ENCODE measurements at places on chromosomes 2 and 18.

- no peak for DNase-seq
Observed at GRCh38 chr2:150909090-150909489, 352.6 kb downstream of the RBM43 start.

DNA sequence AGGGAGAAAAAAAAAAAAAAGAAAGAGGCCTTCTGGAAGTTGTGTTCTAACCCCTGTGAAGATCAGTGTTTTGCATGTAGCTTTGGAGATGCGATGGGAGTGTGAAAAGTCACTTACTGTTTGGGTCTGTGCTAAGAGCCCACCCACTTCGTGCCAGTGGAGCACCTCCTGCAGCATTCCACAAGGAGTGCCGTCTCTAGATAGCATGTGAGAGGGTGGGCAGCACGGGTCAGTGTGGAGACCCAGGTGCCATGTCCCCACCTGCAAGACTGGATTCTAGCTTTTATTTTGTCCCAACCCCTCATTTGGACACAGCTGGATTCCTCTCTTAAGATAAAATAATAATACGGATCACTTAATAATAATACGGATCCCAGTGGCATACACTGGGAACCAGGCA is 12.5 kb upstream of the TMEM185B start:
- no peak for DNase-seq

DNA sequence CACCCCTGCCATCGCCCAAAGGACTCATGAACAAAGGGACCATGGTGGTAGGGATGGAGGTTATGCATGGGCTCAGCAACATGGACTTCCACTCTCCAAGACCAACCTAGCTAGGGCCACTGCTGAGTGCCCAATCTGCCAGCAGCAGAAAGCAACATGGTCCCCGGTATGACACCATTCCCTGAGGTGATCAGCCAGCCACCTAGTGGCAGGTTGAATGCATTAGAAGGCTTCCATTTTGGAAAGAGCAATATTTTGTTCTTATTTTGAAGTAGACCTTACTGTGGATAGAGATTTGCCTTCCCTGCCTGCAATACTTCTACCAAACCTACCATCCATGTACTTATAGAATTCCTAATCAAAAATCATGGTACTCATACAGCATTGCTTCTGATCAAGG is 99.8 kb downstream of the METTL4 start:
- DNase-seq = no peak

- DNase-seq = no peak
Observed at GRCh38 chr2:62208074-62208757, 12.3 kb downstream of the B3GNT2 start.

- DNase-seq = no peak
Observed at GRCh38 chr2:162243294-162243693, at the start of gene FAP. FAP (minus strand) TSS chr2:162243445; CDS start chr2:162243327, 118 bp downstream.

GRCh38 chr2:200185628-200186000 is 120.9 kb upstream of the SPATS2L start:
- no peak for DNase-seq

DNA sequence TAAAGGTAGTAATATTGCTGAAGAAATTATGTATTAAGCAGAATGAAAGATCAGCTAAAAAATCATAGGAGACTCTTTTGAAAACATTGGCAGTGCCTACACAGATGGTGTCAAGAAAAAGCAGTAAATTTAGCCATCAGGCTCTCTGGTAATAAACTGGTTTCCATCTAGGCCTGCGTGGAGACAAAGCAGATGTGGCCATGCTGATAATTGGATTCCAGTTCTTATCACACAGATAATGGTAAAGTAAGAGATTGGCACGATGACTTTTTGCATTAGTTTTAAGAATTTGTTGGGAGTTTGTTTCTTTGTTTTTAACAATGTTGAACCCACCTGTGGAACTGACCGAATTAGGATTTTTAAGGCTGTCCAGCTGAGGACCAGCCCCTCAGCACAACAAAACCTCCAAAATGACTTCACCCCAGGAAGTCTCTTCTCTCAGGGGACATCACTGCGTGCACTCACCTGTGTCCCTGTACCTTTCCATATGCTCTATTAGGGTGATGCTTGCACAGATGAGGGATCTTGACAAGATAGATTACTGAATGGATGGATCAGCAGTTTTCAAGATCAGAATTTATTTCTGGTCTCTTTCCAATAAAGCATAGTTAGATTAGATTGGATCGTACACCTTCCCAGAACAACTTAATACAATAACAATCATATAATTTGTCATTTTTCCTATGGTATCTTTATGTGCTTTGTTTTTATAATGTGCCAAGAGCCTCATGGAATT is 69.1 kb upstream of the DNAJC10 start:
- DNase-seq = no peak

DNA sequence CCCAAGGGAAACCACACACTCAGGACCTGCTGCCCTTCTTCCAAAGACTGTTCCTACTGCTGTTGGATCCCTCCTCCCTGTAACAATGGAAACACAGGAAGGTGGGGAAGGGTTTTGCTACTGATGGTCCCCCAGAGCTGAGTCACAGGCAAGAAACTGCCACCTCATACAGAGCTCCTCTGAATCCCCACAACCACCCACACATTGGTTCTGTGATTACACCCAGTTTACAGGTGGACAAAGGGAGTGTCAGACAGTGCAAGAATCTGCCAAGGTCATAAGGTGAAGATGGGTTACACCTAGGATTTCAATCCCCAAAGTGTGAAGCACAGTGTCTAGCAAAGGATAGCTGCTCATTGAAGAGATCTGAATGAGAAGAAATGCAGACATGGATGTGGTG is 141.7 kb upstream of the LMAN1 start:
- DNase-seq = no peak

DNA sequence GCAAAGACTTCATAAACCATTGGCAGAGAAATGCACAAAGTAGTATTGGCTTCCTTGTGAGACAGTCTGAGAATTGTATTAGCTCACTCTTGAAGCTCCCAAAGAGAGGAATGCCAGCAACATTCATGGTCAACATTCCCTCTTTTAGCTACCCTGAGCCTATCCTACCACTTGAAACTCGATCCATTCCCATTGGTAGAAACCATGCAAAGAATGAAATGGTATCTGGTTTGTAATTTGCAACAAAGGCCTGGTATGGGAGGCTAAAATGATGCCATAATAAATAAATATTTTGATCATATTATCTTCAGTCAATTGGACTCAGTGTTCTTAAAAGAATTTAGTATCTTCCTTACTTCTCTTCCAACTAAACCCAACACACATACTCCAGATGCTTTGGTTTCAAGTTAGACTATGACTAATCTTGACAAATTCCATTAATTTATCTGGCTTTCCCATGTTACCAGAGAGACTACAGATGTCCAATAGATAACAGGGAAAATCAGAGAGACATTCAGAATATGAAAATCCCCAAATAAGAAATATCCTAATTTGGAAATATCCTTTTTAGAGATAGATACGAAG is 102.9 kb downstream of the DHRS9 start:
- no peak for DNase-seq

- no peak for DNase-seq
Observed at GRCh38 chr2:16051841-16052564, 111.7 kb downstream of the MYCN start.

GRCh38 chr18:74234326-74235171 is 57.2 kb downstream of the CYB5A start:
- DNase-seq = no peak

GRCh38 chr2:190481339-190481738 is 53.2 kb downstream of the NEMP2 start:
- no peak for DNase-seq

DNA sequence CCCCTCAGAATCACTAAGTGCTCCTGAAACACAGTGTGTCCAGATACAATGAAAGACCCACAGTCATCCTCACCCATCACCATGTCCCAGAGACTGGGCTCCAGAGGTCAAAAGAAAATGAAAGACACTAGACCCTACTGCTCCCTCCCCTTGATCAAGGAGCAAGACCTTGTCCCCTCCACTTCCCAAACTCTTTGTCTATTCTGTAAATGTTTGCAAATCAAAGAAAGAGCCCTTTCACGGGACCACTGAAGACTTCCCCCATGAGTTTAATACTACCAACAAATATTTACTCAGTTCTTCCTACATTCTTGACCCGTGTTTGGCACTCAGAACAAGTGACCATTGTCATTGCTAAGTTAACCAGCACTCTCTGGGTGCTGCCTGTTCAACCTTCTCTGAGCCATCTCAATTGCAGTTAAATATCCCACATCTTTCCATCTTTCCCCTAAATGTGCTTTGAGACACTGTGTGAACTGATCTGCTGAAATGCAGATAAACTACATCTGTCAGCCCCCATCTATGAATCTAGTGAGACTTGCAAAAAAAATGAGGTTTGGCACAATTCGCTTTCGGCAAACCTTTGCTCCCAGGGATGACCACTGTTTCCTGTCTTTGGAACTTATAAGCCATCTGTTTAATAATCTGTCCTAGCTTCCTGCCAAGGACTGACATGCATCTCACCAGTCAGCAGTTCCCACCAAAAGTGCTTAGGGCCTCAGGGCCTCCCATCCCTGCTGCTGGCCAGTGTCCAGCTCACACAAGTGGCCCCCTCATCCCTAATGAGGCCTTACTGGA is 170.3 kb downstream of the GFPT1 start:
- DNase-seq = no peak

GRCh38 chr2:196167666-196168065 is 3.7 kb downstream of the STK17B start:
- no peak for DNase-seq

DNA sequence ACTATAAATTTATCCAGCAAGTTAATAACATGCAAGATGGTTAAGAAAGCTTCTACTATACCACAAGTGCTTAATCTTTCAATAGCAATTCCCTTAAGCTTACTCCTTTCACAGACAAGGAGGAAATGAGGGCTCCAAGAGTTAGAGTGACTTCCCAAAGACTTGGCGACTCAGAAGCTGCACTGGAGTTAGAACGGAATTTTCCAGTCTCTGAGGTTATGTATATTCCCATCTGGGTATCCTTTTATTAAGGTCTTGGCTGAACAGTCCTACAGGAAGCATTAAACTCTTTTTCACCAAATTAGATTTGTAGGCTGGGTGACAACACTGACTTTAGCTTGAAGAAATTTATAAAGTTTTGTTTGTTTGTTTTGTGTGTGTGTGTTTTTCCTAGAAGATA is 256.9 kb upstream of the DPP10 start:
- no peak for DNase-seq

GRCh38 chr2:25521665-25522387 is 151.6 kb downstream of the DTNB start:
- peak; percentile 57 for DNase-seq

DNA sequence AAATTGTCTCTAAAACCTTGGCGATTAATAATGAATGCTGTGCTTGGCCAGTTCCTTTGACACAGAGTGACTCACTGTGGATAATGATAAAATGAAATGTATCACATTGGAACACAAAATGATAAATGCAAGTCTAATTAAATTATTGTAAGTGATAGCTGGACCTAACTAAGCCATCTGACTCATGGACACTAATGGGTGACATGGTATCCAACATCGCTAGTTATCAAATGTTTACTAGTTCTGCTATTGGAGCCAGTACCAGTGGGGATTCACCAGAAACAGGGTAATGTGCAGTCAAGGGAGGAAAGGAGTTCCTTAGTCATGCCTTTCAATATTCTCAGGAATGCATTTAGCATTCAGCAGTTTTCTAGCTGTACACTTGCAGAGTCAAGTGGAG is 736.3 kb upstream of the ACVR2A start:
- DNase-seq = no peak

GRCh38 chr18:58135183-58135641 is 91.2 kb downstream of the NEDD4L start:
- DNase-seq = no peak

DNA sequence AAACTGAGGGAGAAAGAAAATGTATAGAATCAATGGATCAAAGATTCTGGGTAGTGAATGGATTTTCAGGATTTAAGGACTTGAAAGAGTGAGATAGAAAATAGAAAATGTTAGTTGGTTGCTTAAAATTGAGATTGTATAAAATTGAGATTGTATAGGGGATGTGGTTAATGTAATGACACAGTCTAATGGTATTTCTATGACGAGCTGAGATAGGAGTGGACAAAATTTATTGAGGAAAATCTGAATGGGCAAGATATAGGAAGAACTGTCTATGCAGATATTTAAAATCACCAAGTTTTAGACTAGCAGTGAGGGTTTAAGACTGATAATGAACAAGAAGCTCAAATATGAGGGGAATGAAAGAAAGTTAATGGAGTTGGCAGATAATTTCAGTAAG is 406.6 kb downstream of the NYAP2 start:
- no peak for DNase-seq

DNA sequence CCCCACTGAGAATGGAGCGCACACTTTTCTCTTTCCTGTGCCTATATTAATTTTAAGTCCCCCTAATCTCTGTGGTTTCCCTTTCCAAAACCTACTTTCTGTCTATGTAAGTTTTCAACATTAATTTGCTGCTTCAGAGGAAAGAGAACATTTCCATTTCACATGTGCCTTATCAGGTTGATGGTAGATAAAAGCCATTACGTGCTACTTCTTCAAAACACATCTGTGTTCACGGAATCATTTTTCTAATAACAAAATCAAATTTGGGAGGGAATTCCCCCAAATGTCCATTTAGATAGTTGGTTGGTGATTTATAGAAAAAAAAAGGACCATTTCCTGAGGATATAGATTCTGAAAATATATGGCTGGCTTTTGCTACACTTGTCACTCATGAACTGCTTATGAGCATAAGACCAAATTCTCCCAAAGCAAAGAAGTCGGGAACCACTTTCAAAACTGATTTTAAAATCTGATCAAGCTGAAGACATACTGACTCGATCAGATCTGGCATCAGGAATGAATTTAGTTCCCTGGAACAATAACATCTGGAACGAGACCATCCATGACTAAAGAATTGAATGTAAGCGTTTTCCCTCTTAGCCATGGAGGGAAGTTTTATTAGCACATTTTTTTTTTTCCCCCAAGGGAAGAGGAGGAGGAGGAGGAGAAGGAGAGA is 8.2 kb downstream of the PTGR3 start:
- no peak for DNase-seq

- DNase-seq = no peak
Observed at GRCh38 chr18:7021994-7022840, 95.4 kb downstream of the LAMA1 start.

GRCh38 chr2:194486326-194486725 is 1170.7 kb upstream of the SLC39A10 start:
- no peak for DNase-seq

DNA sequence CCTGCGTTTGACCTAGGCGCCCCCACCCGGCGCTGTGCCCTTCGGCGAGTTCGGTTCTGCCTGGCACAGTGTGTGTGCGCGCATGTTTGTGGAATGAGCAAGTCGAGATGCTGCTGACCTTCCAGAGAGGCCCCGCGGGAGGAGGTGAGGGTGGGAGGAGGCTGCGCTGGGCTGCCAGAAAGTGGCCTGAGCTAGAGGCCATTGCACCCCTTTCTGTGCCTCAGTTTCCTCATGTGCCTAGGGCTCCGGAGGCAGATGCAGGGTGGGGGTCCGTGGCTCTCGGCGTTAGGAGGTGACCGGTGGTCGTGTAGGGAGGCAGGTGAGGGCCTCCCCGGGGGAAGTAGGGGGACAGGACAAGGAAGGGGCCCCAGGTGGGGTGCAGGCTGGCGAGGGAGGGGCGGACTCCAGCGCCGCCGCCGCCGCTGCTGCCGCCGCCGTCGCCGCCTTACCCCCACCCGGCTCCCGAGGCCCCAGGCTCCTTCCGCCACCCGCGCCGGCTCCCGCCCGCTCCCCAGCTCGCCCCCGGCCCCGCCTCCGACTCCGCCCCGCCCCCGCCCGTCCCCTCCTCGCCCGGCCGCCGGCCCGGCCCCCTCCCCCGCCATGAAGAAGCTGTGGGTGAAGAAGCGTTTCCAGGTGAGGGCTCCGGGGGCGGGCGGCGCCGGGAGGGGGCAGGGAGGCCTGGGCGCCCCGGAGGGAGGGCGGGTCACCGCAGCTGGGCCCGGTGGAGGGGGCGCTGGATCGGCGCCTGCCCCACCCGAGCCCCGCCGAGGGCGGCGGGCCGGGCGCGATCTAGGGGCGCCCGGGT is 7.0 kb downstream of the SPEG start:
- DNase-seq = peak; percentile 70

- DNase-seq = no peak
Observed at GRCh38 chr2:100742277-100743254, 77.4 kb upstream of the NPAS2 start.

Measured in activated naive CD4-positive, alpha-beta T cell treated with anti-CD3 and anti-CD28 coated beads, Interleukin-2, amount 10 ng/mL, durations not matched to agents 7 days and 5 days (primary cell).